ENCODE measurements at places on chromosomes 2 and 18.

DNA sequence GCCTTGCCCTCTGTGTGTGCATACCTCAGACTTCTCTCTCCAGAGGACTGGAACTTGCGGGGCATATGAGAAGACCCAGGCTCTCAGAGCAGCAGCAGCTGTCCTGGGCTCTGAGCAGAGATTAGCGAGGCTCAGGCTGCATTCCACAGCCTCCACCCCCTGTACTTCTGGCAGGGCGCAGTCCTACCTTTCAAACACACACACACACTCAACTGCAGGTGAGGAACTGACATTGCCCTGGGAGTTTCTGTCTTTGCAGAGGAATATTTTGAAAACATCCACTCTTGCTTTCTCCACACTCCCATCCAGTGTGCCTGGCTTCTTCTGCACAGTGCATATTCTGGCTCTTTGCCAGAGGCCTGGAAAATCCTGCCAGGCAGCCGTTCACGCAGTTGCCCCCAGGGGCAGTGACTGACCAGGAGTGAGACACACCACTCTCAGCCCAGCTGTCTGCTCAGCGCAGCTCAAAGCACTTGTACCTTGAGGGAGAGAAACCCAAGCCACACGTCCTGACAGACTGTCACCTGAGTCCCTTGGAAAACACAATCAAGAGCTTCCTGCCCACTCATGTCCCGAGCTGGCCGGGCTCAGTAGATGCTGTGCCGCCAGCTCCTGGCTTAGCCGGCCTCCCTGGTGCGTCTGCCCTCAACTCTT is 460.8 kb downstream of the RNF144A start:
- no peak for DNase-seq

DNA sequence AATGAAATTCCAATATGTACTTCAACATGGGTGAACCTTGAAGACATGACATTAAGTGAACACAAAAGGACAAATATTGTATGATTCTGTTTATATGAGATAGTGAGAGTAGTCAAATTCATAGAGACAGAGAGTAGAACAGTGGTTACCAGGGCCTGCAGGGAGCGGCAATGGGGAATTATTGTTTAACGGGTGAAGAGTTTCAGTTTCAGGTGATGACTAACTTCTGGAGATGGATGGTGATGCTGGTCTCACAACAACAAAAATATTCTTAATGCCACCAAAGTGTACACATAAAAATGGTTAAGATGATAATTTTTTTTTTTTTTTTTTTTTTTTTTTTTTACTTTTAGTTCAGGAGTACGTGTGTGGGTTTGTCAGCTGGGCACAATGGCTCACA is 109.4 kb upstream of the TMEM200C start:
- no peak for DNase-seq

DNA sequence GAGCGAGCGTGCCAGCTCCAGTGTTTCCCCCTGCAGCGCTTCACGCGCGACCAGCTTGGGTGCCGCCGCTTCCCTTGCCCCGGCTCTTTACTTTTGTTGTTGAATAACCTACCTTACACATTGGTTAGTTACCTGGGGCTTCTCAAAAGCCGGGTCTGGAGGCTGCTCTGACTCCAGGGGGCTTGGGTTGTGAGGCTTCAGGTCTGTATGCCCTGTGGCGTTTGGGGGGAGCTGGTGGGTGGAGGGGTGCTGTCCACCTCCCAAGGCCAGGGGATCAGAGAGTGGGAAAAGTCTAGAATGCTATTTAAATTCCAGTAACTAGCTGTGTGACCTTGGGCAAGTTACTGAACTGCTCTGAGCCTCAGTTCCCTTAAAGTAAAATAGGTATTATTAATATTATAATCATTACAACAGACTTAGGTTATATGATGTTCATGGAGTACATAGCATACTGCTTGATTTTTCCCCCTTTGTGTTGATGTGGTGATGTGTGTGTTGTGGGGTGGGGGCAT is 770 bp downstream of the LYPD6B start:
- DNase-seq = no peak

DNA sequence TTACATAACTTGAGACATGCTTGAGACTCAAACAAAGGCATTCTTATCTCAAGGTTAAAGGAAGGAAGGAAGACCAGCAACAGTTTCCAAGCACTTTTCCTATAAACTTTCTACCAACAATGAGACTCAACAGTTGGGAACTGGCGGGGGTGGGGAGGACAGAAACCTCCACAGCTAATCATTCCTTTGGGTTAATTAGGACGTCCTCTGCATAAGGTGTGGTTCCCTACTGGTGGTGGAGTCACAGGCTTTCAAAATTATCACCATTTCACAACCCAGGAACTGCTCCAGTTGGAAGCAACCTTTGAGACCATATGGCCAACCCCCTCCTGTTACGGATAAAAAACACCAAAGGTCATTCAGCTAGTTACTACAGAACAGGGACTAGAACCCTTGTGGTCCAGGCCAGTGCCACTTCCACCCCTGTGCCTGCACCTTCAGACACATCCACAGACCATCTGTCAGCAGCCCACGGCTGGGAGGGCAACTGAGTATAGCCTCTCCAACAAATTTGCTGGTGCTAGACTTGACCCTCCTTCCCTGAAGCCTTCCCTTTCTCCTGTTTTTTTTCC is 30.1 kb upstream of the ATL2 start:
- no peak for DNase-seq

DNA sequence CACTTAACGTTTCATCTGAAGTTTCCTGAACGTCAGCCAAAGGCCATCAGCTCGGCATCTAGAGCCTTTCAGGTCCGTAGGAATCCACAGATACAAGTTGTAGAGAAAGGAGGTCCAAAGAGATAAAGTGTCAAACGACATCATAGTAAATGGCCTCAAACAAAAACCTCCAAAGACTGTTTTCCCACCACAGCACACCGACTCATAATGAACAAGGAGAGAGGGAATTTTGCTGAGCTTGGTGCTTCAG is 150.3 kb downstream of the PXDN start:
- DNase-seq = no peak

DNA sequence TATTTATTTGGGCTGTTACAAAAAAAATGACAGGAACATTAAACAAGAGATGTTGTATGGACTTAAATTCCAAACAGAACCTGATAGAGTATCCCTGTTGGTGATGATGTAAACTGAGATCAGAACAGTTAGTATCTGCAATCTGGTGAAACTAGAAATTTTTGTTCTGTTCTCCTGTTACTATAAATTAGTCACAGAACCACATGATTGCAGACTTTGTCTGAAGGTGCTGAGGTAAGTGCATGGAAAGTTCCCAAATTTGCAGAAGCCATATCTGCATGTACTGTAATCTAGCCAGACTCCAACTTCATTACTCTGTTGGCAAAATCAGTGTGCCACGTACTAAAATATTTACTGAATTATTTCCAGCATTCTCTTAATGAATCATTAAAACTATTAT is 516.3 kb upstream of the FSIP2 start:
- DNase-seq = no peak

GRCh38 chr2:1972011-1972410 is 227.7 kb upstream of the PXDN start:
- DNase-seq = no peak

DNA sequence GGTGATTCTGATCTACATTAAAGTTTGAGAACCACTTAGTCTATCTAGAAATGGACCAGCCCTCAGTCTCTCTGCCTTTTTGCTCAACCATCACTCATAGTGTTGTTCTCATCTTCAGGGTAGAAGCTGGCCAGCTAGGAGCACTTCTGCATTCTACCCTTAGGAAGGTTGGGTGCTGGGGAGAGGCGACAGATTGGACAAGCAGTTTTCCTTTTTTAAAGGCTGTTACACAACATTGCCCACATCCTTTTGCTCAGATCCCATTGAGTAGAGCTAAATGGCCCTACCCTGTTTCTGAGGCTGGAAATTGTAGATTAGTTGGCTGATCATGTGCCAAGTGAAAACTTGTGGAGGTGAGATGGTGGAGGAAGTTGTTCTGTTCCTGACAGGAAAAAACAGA is 35.6 kb downstream of the OSBPL6 start:
- DNase-seq = no peak

- DNase-seq = no peak
Measured at GRCh38 chr18:74268175-74268574, 23.6 kb downstream of the CYB5A start.

- no peak for DNase-seq
Measured at GRCh38 chr2:174776223-174776622, 12.0 kb upstream of the CHRNA1 start.

DNA sequence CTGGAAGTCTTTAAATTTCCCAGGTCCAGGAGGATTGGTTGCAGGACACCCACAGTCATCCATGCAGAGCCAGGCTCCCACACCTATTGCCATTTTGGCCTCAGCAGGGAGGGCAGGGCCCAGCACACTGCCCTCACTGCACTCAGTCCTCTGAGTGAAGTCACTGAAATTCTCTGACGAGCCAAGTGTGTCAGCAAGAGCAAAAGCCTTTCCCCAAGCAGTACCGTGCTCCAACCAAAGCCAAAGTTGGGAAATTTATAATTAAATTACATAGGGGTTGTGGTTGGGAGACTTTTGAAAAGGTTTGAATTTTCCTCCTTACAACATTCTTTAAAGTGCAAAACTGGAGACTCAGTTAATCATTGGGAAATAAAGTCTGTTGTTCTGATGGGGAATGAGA is 98.5 kb upstream of the CD226 start:
- DNase-seq = peak; percentile 36

DNA sequence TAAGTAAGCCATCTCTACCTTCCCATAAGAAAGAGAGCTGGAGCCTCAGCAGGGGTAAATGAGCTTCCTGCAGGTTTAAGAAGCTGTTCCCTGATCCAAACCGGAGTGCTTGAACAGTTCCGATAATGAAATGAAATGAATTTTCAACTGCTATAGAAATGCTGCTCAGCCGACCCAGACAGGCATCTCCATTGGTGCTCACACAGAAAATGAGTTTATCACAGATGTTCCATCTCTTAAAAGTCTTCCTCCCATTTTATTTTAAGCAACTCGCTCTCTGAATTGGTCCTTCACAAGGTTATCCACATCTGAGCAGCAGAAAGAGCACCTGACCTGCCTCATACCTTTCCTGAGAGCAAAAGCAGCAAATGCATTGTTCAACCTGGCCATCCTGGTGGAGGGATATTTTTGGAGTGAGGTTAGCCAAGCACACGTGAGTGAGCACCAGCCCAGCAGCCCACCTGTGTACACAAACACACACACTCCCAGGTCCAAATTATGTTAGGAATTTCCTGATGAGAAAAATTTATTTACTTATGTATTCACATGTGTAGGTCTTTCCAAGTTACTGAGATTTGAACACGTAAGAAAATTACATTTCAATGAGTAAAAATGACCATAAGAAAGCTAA is 42.2 kb upstream of the CCDC68 start:
- DNase-seq = no peak

- DNase-seq = no peak
Measured at GRCh38 chr2:237158194-237158593, 72.5 kb downstream of the COPS8 start.

DNA sequence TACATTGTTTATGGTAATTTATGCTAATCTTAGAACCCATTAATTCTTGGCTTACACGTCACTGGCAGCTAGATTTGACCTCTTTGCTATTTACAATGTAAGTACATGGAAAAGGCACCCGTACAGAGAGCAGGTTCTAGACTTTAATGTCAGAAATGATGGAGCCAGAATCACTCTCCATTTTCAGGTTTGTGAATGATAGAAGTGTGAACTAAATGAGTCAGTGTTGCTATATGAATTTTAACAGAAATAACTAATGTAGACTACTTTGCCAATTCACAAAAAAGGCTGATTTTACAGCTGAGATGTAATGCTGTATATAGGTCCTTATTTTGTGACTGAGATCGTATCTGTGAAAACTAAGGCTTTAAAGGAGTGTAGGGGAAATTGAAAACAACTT is 214.6 kb downstream of the LDLRAD4 start:
- no peak for DNase-seq

GRCh38 chr18:25350489-25351251 is 1.3 kb downstream of the ZNF521 start:
- DNase-seq = peak; percentile 43

DNA sequence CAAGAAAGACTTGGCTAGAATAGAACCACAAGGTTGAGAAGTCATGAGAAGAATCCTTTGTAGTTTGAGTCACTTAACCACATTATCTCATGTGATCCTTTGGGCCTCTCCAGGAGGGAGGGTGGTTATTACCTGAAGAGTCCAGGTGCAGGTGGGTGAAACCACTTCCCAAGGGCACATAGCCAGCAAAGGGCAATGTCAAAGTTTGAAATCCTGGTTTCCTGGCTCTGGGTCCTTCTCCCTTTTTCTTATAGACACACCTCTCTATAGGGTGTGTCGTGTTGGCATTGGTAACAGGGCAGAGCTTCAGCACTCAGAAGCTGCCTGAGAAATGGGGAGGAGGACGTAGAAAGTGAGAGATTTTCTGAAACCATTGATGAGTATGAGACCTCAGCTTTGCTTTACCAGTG is 137.9 kb downstream of the MGAT5 start:
- no peak for DNase-seq

- no peak for DNase-seq
Measured at GRCh38 chr2:143399631-143400069, 270.4 kb downstream of the ARHGAP15 start.

DNA sequence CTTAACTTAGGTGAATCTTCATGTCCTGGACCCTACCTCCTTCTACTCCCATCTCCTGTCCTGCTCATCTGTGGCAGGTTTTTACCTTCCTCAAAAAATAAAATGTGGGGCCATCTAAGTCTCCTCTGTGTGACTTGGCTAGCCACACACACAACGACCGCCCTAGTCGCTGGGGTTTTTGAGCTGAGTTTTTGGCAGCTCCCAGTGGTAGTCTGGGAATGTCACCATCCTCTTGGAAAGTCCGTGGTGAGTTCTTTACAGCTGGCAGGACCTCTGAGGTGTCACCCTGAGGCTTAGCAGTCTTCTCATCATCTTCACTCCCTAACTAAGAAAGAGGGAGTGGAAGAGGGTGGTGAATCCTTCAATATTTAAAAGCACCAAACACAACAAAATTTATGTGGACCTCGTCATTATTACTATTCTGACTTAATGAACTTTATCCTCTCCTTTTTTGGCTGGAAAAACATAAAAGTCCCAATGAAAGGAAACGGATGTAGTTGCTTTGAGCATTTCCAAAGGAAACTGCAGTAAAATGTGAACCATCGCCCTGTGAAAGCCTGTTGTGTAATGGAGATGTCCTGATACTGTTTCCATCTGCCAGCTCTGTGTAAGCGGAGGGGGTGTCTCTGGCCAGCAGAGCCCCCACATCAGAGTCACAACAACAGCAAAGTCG is 78.6 kb downstream of the VAPA start:
- peak; percentile 35 for DNase-seq

GRCh38 chr18:67347438-67347837 is 169.1 kb downstream of the DSEL start:
- DNase-seq = no peak

GRCh38 chr2:202344178-202344577 is 31.9 kb upstream of the BMPR2 start:
- no peak for DNase-seq

GRCh38 chr18:44464398-44465180 is 216.1 kb upstream of the SETBP1 start:
- peak; percentile 14 for DNase-seq

All from AG08395 (cell line).